SK-MEL-5 (cell line): ENCODE measurements at places on chromosomes 12 and 14. TPM values are rescaled to one million over a fixed set of nuclear protein-coding genes. Genes with fewer than 3 reads are reported as not detected.

The FBLN5 gene
- total RNA-seq, result 111 and 119 TPM in 2 replicates

The CCDC60 gene
- not detected in 2 replicates for total RNA-seq

The OVCH1 gene
- not detected in 2 replicates for total RNA-seq

The SERPINA4 gene
- total RNA-seq, result not detected in 2 replicates

The SLC38A4 gene
- total RNA-seq, result not detected in 2 replicates

The TAS2R7 gene
- not detected in 2 replicates for total RNA-seq

- DNase-seq, result peak; percentile 58
These were observed 97.3 kb downstream of the ESR2 start for GRCh38 chr14:64196814-64197411.

GRCh38 chr12:62900686-62901272 is 34.2 kb downstream of the PPM1H start:
- no peak for DNase-seq

DNA sequence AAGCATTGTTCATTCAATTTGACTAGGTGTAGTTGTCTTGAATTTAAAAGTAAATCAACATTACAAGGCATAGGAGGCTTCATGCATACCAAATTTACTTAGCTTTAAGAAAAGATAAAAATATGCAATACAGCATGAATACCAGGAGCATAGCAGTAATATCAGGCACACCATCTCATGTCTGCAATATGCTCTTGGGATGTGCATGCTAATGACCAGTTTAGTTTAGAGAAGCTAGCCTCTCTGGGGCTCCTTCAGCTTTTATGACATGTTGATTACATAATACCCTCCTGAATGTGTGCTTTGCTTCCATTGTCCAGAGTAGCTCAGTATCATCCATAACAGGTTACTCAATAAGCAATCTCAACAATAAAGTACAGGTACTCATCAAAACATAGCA is 497.2 kb downstream of the FLRT2 start:
- no peak for DNase-seq

- no peak for DNase-seq
These were observed 113.2 kb downstream of the RAD51B start for GRCh38 chr14:67932708-67933246.

GRCh38 chr12:48132826-48133225 is 13.7 kb downstream of the PFKM start:
- no peak for DNase-seq

DNA sequence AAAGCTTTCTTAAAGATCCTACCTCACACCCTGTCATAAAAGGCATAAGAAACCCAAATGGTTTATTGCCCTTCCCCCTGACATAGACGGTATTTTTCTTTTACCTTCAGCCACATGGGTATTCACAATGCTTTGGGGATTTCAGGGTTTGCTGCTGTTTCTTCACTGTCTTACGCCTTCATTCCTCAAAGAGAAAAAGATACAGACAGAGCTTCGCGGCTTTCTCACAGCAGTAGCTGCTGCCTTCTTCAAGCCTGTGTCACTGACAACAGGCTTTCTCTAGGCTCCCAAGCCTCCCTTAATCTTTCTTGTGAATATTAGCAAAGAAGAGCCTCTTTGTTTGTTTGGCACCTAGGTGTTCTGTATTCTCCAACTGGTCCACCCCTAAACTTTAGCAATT is 197.4 kb upstream of the ARID2 start:
- DNase-seq, result no peak

- peak; percentile 69 for DNase-seq
These were observed 31.7 kb upstream of the DYNC1H1 start for GRCh38 chr14:101932673-101933072.

GRCh38 chr14:53306267-53306721 is 153.2 kb upstream of the DDHD1 start:
- DNase-seq, result peak; percentile 68

- DNase-seq, result no peak
These were observed 36.6 kb downstream of the ETV6 start for GRCh38 chr12:11686120-11686519.

GRCh38 chr14:65462411-65462810 is 49.9 kb downstream of the FUT8 start:
- no peak for DNase-seq

DNA sequence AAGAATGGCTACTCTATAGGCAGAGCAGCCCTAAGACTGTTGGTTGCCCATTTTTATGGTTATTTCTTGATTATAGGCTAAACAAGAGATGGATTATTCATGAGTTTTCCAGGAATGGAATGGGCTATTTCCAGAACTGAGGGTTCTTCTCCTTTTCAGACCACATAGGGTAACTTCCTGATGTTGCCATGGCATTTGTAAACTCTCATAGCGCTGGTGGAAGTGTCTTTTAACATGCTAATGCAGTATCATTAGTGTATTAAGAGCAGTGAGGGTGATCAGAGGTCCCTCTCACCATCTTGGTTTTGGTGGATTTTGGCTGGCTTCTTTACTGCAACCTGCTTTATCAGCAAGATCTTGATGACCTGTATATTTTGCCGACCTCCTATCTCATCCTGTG is 904.6 kb upstream of the FBXO33 start:
- no peak for DNase-seq

- DNase-seq, result peak; percentile 33
These were observed 1.1 kb upstream of the TRAF3 start for GRCh38 chr14:102775855-102776760.

DNA sequence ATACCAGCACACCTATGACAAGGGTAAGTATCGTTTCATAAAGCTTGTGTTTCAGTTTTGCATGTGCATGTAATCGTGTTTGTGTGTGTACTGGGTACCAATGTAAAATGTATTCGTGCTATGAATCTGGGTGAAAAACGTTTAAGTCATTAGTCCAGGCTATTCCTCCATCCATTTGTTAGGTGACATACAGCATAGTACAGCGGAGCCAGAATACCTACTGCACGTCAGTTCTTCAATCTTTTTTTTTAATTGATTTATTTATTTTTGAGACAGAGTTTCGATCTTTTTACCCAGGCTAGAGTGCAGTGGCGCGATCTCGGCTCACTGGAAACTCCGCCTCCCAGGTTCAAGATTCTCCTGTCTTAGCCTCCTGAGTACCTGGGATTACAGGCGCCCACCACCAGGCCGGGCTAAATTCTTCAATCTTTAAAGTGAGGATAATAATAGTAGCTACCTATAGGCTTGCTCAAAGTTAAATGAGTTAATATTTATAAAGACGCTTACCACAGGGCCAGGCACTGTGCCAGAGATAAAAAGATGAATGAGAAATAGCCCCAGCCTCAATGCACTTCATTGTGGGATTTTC is 661 bp upstream of the RPS26 start:
- DNase-seq, result no peak

DNA sequence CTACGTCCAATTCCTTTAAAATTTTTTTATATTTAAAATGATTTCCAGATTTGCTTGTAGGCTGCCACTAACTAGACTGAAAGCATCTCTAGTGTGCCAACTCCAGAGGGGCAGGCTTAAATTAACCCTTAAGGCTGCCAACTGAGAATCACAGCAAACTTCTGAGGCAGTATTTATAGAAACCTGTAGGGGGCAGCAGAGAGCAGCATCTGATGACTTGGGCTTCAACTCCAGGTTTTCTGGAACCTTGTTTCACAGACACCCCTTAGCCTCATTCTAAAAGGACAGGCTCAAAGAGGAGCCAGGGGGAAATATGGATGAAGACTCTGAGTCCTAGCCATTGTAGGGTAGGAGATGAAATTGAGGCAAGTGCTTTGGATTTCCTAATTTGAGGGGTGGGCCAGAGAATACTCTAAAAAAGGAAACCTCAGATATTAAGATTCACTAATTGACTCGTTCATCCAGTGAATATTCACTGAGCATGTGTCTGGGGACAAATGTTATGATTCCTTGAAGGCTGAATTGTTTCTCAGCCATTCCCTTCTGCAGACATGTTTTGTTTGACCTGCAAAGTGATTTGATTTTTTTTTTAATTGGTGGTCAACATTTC is 63.3 kb upstream of the HSPB8 start:
- DNase-seq, result peak; percentile 74

- DNase-seq, result no peak
These were observed 145.2 kb downstream of the PRIMA1 start for GRCh38 chr14:93643127-93643526.

DNA sequence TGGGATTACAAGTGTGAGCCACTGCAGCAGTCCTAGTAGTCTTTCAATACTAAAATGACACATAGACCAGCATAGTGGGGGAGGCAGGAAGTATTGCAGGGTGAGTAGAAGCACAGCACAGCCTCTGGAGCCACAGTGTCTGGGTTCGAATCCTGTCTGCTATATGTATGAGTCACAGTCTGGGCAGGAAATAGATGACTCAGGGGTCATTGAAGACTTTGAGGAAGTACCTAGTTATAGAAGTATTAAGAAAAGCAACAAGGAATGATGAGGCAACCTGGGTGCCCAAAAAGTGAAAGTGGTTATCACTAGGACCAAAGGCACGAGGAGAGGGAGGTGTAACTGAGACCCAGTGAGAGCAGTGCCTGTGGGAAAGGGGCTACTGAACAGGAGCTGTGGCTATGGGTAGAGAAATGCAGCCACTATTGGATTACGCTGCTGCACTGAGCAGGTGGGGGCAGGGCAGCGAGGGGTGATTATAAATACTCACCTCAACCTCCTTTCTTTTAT is 124.0 kb downstream of the PDE3A start:
- DNase-seq, result no peak

DNA sequence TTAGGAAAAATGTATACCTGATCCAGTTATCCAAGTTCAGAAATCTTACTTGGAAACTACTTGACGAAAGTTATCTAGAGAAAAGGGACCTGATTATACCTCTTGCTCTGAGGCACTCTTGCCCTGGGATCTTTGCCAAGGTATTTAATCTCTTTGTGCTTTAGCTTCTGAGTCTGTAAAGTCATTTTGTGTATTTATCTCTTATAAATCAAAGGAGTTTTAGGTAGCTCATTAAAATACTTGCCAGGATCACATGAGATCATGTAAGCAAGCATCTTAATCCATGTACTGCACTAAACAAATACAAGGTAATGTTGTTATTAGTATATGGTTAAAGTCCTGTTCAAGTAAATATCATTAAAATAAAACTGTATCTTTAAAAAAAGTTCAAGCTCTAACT is 147.5 kb downstream of the IPO8 start:
- DNase-seq, result no peak

DNA sequence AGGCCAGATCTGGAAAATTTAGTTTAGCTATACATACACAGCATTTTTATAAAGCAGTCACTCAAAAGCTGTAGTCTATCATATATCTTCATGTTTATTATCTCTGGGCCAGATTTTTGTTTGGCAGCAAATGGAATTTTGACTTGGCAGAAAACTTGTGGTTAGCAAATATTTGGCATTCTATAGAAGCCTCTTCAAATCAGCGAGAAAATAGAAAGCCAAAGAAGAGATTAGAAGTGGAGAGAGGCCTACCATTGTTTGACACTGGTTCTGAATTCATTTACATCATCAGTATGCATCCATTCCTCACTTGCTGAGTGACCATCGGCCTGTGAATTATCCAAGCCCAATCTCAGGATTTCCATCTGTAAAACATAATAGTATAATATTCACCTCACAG is 1077.6 kb downstream of the GALC start:
- no peak for DNase-seq

GRCh38 chr14:76916040-76916715 is 90.0 kb downstream of the LRRC74A start:
- no peak for DNase-seq
